Body of pancreas (tissue), 4 donors: ENCODE measurements at places on chromosomes 16 and 17.
A peak's percentile ranks its signal among the peaks of the same experiment; 100 is the strongest.

GRCh38 chr17:44112284-44113280 lies 10.9 kb downstream of the HDAC5 start:
- H3K27ac ChIP-seq = peak overlapping the region; percentile 63
- DNase-seq = peak; percentile 51
- no peaks in the 10 kb centered on the region for H3K36me3 ChIP-seq
- H3K4me3 ChIP-seq = no peak overlapping the region
- no peaks in the 10 kb centered on the region for H3K27me3 ChIP-seq

GRCh38 chr17:82659886-82660285 lies 11.6 kb upstream of the WDR45B start:
- H3K4me3 ChIP-seq = no peak overlapping the region
- no peaks in the 10 kb centered on the region for H3K27me3 ChIP-seq
- no peak overlapping the region for H3K27ac ChIP-seq
- no peaks in the 10 kb centered on the region for H3K4me1 ChIP-seq
- no peaks in the 10 kb centered on the region for H3K36me3 ChIP-seq
- no peak for DNase-seq

DNA sequence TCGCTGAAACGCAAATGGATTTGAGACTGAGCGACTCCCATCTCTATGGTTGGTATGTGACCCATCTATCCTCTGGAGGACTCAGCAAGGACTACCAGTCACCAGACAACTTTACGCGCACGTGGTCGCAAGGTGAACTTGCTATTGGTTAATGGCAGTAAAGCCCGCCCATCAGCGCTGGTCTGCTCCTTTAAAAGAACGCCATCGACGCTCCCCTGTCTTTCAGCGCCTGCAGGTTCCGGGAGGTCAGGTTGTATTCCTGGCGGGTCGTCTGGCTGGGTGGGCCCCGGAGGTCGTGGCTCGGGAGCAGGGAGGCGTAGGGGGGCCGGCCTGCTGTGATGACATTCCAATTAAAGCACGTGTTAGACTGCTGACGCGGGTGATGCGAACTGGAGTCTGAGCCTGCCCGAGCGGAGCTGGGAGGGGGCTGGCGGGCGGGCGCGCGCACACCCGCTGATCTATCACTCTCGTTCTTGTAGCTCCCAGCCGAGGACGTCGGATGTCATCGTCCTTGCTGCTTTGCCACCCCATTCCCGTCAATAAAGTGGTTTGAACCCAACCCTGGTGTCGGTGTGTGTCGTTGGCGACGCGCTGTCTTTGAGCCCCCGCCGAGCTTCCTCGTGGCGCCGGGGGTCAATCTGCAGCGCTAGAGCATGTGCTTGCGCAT lies 15.9 kb upstream of the ERN1 start:
- peak overlapping the region; percentile 93 for H3K27ac ChIP-seq
- no peaks in the 10 kb centered on the region for H3K36me3 ChIP-seq
- peaks cover 50% of the 10 kb centered on the region for H3K4me1 ChIP-seq
- H3K27me3 ChIP-seq = no peaks in the 10 kb centered on the region
- peak; percentile 98 for DNase-seq
- peak overlapping the region; percentile 50 for H3K4me3 ChIP-seq

DNA sequence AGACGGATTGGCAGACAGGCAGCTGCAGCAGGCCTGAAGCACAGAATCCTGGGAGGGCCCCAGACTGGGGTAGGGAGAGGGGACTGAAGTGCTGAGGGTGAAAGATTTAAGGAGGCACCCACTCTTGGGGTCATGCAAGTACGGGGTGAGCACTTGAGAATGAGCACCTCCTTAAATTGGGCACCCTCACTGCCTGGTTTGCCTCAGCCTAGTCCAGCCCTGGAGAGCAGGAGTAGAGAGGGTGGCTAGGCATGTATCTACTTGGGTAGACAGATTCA lies 154.1 kb upstream of the CDC42EP4 start:
- H3K4me1 ChIP-seq = no peaks in the 10 kb centered on the region
- H3K36me3 ChIP-seq = no peaks in the 10 kb centered on the region
- no peak for DNase-seq
- H3K4me3 ChIP-seq = no peak overlapping the region
- no peak overlapping the region for H3K27ac ChIP-seq

DNA sequence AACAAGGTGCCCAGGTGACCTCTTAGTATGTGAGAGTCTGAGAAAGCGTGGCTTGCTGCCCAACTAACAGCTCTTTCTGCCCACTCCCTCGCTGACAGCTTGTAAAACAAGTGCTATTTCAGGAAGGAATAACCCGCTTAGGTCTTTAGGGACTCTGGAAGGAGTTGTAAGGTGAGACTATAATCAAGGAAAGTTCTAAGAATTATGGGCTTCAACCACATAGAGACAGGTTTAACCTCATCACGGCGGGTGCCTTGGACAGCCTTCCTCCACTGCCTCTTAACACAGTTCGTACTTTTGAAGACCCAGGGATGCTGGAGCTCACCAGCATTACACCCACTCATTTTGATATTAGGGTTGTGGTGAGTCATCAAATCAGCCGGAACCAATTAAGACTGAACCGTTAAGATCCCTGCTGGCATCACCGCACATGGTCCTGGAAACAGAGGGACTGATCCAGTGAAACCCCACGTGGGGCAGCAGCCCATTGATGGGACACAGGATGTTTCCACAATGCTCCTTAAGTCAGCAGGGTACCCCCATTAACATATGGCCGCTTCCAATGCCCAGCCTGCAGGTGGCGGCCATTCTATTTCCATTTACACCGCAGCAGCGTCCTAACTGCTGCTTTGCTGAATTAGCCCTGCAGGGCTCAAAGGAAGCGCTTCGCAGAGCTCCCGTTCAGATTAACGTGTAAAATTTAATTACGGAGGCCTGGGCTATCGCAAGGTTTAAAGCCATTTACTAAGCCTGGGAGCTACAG lies 176.6 kb upstream of the SDK2 start:
- H3K4me3 ChIP-seq = no peak overlapping the region
- H3K27me3 ChIP-seq = no peaks in the 10 kb centered on the region

- no peaks in the 10 kb centered on the region for H3K4me1 ChIP-seq
- H3K27me3 ChIP-seq = no peaks in the 10 kb centered on the region
- no peak overlapping the region for H3K4me3 ChIP-seq
- peaks cover 9% of the 10 kb centered on the region for H3K36me3 ChIP-seq
- no peak for DNase-seq
- H3K27ac ChIP-seq = no peak overlapping the region
Observed at GRCh38 chr17:320139-320538, 32.5 kb downstream of the RPH3AL start.

GRCh38 chr16:55222486-55222885 lies 101.5 kb upstream of the IRX6 start:
- no peak for DNase-seq
- H3K4me3 ChIP-seq = no peak overlapping the region
- no peaks in the 10 kb centered on the region for H3K36me3 ChIP-seq
- no peaks in the 10 kb centered on the region for H3K27me3 ChIP-seq
- H3K4me1 ChIP-seq = no peaks in the 10 kb centered on the region
- H3K27ac ChIP-seq = no peak overlapping the region

DNA sequence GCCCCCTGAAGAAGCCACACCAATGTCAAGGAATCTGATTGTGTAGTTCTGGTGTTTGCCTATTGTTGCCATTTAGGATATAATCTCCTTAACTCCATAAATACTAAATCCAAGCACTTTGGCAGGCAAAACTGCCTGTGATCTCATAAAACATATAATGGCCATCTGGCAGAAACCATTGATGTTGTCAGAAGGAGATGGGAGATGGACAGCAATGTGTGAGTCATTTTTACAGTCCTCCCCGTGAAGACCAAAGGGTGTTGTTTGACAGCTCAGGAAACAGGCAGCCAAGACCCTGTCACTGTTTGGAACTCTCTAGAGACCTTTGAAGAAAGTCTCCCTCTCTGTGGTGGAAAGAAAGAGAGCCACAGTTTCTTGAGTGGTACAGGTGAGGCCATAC lies 454.1 kb downstream of the HS3ST3B1 start:
- H3K27me3 ChIP-seq = no peaks in the 10 kb centered on the region
- H3K27ac ChIP-seq = no peak overlapping the region
- H3K36me3 ChIP-seq = no peaks in the 10 kb centered on the region
- no peak overlapping the region for H3K4me3 ChIP-seq
- no peak for DNase-seq

GRCh38 chr17:55466671-55467070 lies 44.6 kb downstream of the SMIM36 start:
- H3K27ac ChIP-seq = no peak overlapping the region
- H3K4me3 ChIP-seq = no peak overlapping the region
- H3K4me1 ChIP-seq = no peaks in the 10 kb centered on the region
- H3K36me3 ChIP-seq = no peaks in the 10 kb centered on the region
- DNase-seq = no peak

DNA sequence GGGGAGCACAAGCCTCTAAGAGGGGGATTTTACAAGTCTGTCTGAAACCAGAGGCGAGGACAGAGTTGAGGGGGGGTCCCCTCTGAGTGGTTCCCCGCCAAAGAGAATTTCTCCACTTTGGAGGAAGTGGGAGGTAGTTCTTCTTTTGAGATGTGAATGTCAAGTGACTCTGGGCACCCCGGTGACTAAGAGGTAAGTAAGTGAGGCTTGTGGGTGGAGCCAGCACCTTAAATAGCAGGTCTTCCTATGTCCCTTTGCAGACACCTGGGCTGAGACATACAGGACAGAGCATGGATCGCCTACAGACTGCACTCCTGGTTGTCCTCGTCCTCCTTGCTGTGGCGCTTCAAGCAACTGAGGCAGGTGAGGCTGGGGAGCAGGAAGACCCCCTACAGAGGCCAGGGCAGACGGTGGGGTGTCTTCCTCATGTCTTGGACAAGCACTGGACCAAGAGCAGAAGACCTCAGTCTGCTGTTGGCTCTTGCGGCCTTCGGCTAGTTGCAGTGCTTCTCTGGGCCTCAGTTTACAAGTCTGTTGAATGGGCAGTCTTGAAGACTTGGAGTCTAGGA lies at the start of gene CCL22:
Gene CCL22, plus strand, starts transcription at position 257 of the 569 bp plus-strand sequence. Its CDS starts 34 bp downstream, at position 291.
- H3K27me3 ChIP-seq = no peaks in the 10 kb centered on the region
- H3K27ac ChIP-seq = no peak within 1 kb of the TSS
- DNase-seq = no peak
- peaks cover 11% of the 10 kb centered on the region for H3K4me1 ChIP-seq
